SK-N-SH (cell line): ENCODE measurements at places on chromosomes 1 and 21. TPM values are rescaled to one million over a fixed set of nuclear protein-coding genes. Genes with fewer than 3 reads are reported as not detected.
A peak's percentile ranks its signal among the peaks of the same experiment; 100 is the strongest.

DNA sequence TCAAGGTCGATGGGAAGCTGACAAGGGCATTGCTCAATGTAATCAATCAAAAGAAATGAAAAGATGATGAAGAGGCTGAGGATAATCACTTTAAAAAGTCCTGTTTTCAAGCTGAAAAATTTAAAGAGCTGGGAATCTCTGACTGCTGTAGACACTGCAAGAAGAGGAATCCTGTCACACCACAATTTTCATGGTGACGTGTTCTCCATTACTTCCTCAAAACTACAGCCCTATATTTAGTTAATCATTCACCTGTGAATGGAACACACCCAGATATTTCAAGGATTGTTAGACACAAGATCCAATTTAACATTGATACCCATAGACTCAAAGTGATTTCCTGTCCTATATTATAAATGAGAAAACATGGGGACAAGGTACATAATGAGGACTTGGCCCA lies 1048.3 kb downstream of the AMY1C start:
- no peak for DNase-seq

GRCh38 chr1:113545626-113546025 lies 155.3 kb downstream of the MAGI3 start:
- DNase-seq: peak; percentile 34

The CFHR2 gene
- not detected in 2 replicates for polyA plus RNA-seq

DNA sequence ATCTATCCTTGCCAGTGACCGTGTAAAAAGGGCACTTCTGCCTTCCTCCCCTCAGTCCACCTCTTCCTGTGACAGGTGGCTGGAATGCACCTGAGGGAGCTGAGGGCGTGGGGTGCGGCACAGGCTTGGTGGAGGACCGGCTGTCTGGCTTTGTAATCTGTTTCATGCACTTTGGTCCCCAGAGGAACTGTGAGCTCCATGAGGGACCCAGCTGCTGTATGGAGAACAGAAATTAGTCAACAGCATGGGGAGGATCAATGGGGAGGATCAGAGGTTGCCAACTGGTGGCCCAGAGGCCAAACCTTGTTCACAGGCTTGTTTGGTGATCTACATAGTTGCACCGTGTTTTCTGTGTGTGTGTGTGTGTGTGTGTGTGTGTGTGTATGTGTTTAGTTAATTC lies 19.0 kb upstream of the LUZP1 start:
- no peak for DNase-seq

DNA sequence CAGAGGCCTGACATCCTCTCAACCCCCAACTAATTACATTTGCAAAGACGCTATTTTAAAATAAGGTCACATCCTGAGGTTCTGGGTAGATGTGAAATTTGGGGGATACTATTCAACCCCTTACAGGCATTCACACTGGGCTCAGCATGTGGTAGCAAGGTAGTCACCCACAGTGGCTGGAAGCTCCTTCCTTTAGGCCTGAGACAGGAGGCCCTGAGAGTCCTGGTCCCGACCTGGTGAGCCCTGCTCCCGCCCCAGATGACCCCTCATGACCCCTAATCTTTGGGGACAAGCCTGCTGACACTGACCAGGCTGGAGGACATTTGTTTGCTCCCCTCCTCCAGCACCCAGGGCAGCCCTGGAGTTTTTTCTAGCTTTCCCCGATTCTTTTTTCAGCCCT lies 225.9 kb downstream of the DYRK1A start:
- no peak for DNase-seq

The NBPF6 gene
- not detected in 2 replicates for polyA plus RNA-seq

The LRRC8B gene
- polyA plus RNA-seq: 3.7 and 5.2 TPM in 2 replicates

- no peak for DNase-seq
These were observed 77.6 kb downstream of the DUSP10 start for GRCh38 chr1:221664253-221664652.

The GNAT2 gene
- 0.16 TPM in 2 replicates for polyA plus RNA-seq

GRCh38 chr21:16040601-16041000 lies 310.8 kb downstream of the USP25 start:
- no peak for DNase-seq

The CRYAA gene
- not detected in 2 replicates for polyA plus RNA-seq

The ASPM gene
- polyA plus RNA-seq: 3.0 and 3.3 TPM in 2 replicates

DNA sequence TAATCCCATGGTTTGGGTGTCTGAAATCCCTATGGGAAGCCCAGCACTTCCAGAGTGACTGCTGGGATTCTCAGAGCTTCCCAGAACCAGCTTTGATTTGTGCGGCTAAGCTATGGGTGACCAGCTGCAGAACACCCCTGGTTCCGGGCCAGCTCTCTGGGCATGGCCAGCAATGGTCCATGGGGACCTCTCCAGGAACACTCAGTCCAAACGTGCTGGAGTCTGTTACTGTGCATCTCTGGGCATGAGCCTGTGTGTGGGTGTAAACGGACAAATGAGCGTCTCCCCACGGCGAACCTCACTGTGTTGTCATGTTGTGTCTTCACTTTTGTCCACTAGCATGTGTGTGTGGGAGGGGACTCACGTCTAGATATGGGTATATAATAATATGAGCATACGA lies 54.4 kb downstream of the MAB21L3 start:
- DNase-seq: no peak

The HHAT gene
- 8.1 and 10.8 TPM in 2 replicates for polyA plus RNA-seq

- no peak for DNase-seq
These were observed 5.3 kb downstream of the DVL1 start for GRCh38 chr1:1343811-1344421.

GRCh38 chr21:45870421-45870820 lies 111.1 kb upstream of the COL6A1 start:
- no peak for DNase-seq

DNA sequence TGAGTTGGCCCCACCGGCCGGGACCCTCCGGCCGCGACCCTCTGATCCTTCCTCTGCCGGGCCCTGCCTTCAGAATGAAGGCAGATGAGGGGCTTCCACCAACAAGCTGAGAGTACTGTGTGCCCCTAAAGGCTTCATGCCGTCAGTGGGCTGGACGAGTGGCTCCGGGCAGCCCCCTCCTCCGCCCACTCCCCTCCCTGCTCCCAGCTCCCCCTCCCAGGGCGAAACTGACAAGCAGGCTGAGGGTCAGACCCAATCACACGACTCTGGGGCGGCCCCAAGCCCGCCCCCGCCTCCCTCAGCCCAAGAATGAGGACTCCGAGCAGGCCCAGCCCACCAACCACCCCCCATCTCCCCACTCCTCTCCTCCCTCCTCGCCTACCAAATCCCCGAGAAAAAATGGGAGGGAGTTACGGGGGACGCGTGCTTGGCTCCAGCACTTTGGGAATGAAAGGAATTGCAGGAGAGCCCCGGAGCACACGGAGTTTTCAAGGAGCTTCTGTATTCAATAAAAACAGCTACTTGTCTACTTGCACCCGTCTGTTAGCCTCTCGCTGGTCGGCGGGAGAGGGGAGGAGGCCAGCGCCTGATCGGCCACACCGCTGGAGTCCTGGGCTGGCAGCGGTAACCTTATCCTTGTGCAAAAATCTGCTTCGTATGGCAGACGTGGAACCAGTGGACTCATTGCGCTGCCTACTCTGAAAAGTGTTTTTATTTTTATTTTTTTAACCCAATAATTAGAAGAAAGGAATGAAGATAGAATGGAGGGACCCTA lies at the start of gene COL11A1:
Gene COL11A1, minus strand, starts transcription at position 147 of the 775 bp plus-strand sequence. CDS start 344 bp downstream, outside the sequence.
- peak; percentile 34 for DNase-seq

DNA sequence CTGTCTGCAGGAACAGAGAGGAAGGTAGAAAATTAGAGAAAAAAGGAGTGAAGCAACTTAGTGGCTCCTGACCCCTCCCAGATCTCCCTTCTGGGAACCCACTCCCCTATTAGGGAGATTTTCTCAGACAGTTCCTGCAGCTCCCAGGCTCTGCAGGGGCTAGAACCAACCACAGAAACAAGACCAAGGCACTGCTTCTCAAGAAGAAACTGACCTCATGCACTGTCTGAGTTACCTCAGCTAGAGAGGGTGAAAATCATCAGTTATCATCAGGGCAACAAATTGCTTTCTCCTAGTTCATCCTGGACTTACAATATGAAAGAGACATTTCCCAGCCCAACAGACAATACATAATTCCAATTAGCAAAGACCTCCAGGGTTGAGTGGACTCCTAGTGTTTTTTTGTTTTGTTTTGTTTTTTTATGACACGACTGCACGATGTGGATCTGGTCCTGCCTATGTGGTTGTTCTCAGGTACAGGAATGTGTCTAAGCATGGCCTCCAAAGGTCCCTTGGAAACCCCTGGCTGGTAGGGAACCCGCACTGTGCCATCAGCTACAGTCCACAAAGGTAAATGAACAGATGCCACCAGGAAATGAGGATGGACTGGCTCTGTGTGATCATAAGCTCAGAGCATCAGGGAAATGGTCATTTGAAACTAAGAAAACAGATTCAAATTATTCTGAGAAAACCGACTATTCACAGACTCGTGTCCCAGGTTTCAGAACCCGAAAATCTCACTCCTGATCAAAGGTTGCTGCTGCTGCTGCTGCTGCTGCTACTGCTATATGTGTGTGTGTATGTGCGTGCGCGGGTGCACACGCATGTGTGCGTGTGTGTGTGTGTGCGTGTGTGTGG lies 65.3 kb downstream of the LAMC2 start:
- DNase-seq: no peak

- DNase-seq: no peak
These were observed 10.3 kb upstream of the PRELP start for GRCh38 chr1:203465146-203465798.

The ZBTB7B gene
- polyA plus RNA-seq: 15.7 and 22.1 TPM in 2 replicates

DNA sequence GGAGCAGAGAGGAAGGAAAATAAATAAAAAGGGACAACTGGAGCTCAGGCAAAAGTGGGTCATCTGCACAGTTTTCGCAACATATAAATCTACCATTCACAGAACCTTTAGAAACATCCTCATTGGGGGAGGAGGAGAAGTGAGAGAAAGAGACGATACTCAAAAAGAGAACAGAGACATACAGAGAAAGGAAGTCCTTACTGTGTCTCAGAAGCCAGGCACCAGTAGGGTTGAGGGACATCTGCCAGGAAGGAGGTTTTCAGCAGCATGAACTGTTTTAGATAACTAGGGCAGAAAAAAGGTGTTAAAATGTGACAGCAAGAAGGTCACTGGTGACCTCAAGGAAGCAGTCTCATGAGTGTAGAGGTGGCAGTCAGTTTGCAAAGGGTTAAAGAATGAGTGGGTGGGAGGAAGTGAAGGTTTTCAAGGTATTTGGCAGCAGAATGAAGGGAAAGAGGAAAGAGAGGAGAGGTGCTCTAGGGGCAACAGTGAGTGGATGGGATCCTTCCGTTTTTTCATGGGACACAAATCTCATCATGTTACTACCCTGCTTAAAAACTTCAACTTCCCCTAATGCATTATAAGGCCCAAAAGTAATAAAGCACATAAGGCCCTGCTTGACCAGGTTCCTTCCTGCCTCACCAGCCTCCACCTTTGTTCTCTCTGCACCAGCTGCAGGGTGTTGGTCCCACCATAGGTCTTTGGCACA lies 9.5 kb downstream of the JAK1 start:
- DNase-seq: no peak

The ROR1 gene
- polyA plus RNA-seq: 4.0 and 5.5 TPM in 2 replicates

DNA sequence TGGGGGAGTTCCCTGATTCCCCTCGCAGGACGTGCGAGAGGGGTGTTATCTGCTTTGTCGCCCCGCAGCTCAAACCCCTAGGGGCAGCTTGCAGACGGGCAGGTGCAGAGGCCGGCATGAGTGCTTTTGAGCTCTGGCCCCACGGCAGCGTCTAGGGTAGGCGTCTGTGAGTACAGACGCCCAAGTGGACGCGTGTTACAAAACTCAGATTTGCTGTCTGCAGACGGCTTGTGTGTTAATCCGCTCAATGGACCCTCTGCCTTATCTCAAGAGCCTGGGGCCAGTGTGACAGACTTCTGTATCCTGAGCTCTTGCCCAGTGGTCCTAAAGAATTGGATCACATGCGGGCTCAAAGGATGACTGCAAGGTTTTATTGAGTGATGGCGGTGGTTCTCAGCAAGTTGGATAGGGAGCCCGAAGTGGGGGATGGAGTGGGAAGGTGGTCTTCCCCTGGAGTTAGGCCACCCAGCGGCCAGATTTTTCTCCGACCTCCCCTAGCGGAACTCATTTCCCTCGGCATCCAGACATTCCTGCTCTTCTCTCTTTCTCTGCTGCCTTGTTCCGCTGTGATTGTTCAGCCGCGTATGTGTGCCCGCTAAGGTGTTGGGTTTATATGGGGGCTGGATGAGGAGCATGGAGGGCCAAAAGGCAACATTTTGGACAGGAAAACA lies 9.4 kb downstream of the CFHR4 start:
- DNase-seq: no peak

The JAM2 gene
- polyA plus RNA-seq: 8.3 and 8.4 TPM in 2 replicates

The LIN28A gene
- not detected in 2 replicates for polyA plus RNA-seq

The SYCP1 gene
- not detected in 2 replicates for polyA plus RNA-seq

The KCNJ9 gene
- 0.02 and 0.05 TPM in 2 replicates for polyA plus RNA-seq

DNA sequence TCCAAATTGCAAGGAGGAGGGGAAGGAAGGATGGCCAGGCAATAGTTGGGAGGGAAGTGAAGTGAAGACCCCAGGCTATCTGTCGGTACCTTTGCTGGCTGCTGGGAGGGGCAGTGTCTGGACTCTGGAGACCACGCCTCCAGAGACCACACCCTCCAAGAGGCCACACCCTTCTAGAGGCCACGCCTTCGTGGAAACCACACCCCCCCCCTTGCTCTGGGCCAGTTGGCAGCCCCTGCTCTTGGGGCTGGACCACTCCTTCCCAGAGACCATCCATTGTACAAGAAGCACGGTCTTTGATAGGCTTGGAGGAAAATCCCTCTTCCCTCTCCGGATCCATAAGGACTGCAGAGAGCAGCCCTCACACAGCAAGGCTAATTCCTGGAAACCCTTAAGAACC lies 73.1 kb downstream of the RYR2 start:
- no peak for DNase-seq

DNA sequence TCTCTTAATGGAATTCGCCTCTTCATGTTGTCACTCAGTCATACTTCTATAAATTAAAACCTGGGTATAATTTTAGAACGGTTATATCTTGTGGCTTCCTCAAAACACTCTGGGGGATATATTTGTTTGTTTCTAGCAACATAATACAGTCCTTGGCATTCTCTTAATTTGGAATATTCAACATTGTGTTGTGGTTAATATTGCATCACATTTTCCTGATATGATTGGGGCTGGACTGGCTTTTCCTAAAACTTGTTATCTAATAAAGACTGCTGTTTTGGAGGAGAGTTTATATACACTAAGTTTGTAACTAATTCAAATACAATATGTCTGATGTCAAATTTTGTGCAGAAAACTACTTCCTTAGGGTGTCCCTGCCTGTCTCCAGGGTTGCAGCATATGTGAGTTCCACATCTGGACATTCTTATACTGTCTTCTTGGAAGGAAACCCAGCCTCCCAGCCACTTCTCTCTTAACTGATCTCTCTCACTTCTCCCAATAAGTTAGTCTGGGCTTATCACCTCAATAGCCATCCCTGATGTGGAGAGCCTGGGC lies 892.6 kb downstream of the MRPL39 start:
- no peak for DNase-seq

The RGS2 gene
- polyA plus RNA-seq: 47.1 and 53.9 TPM in 2 replicates

- no peak for DNase-seq
These were observed 14.6 kb upstream of the PADI1 start for GRCh38 chr1:17190010-17190995.

- DNase-seq: no peak
These were observed 112.3 kb downstream of the AK5 start for GRCh38 chr1:77394166-77394565.
